ENCODE measurements at places on chromosomes 7 and 10.

- DNase-seq: peak; percentile 47
Measured at GRCh38 chr7:43750016-43750887, 8.2 kb upstream of the BLVRA start.

DNA sequence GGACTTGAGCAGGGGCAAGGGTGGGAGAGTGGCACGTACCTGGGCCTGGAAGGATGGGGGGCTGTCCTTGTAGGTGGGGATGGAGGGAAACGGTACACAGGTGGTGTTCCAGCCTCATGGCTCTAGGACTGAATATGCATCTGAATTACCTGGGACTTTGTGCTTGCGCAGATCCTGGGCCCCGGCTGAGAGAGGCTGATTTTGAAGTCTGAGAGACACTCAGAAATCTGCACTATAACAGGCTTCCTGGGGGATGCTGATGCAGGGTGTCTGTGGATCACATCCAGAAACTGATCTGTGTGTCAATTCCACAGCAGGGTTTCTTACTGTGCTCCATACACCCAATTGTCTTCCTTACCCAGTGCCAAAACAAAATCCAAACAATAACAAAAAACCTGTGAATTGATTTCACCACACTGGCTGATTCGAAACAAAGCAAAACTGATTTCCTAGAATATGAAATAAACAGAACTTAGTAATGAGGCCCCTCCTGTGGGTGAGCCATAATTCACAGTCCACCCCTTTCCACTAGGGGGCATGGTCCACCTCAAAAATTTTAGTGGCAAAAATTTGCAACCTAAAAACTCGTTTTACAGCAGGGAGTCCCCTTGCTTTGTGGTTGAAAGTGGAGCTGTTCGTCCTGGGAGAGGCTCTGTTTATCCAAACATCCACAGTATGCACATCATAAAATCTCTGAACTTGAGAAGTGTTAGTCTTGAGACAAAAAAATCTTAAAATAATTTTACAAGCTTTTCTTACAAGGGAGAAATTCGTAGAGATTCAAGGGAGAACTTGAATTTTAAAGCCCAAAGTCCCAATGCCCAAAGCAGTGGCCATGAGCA, 32.0 kb upstream of the PLEKHA1 start:
- peak; percentile 57 for DNase-seq

GRCh38 chr7:68676813-68677535, 921.3 kb upstream of the AUTS2 start:
- no peak for DNase-seq

DNA sequence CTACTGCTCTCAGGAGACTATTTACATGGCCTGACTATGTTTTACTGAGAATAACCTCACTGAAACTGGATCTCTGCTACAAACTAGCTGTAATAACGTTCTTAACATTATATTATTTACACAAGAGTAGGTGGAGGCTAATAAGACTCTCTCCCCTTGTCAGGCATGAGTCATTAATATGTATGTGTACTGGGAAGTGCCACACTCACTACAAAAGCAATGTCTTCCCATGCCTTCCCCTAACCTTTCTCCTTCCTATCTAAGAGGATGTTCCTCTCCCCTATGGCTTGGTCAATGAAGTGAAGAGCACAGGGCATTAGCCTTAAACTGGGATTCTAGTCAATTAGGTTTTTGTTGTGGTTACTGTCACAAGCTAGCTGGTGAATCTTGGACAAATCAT, 147.9 kb downstream of the DGKB start:
- no peak for DNase-seq

- DNase-seq: no peak
Measured at GRCh38 chr10:15739254-15739970, 19.7 kb upstream of the ITGA8 start.

GRCh38 chr7:45187089-45187945, 29.7 kb downstream of the RAMP3 start:
- DNase-seq: no peak

DNA sequence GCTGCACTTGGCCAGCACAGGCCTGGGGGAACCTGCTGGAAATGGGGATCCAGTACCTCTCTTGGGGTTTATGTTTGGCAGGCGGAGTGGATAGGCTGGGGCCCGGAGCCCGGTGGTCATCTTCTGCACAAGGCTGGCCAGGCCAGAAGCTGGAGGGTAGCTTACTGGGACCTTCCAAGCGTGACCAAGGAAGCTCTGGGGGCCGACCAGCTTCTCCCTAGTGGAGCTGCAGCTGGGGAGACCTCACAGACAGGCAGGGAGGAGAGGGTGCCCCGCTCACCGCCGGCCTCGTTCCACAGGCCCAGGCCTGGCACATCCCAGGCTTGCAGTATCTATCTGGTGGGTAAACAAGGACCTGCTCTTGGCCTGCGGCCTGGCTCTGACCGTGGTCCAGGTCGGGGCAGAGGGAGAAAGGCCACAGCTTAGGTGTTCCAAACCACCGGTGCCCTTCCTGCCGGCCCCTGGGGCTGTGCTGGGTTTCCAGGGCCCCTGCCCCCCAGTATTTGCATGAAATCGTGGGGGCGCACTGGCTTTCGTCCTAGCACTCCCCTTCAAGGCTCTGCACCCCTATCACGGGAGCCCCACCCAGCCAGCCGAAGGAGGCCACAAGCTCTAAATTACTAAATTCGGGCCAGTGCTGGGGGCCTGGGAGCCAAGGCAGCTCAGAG, 1.5 kb upstream of the ELFN1 start:
- peak; percentile 46 for DNase-seq

DNA sequence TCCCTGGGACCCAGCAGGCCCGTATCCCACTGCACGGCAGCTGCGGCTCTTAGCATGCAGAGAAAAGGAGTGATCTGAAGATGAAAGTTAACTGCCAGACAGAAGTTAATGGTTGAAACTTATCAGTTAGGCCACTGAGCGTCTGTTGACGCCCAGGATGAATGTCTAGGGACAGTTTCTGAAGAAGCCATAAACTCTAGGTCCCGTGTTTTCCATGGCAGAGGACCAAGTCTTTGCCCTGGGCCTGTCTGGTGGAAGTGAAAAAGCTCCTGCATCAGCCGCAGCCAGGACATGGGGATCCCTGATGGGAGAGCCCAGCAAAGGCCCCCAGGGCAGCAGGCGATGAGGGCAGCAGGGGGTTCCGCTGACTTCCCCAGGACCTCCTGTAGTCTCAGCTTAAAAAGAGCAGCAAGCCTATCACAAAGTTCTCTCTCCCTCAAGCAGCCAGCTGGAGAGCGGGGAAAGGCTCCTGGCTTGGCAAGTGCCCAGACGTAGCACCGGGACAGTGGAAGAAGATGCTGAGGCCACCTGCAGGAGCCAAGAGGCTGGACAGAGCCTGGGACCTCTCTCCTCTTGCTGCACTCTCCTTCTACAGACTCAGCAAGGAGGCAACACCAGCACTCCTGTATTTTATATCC, 79.6 kb downstream of the TNS3 start:
- DNase-seq: no peak
